ENCODE measurements at places on chromosomes 5 and 9.

GRCh38 chr5:122967085-122967484 is 69.4 kb downstream of the PPIC start:
- DNase-seq: no peak

GRCh38 chr5:90675222-90675621 is 116.6 kb downstream of the ADGRV1 start:
- DNase-seq: no peak

DNA sequence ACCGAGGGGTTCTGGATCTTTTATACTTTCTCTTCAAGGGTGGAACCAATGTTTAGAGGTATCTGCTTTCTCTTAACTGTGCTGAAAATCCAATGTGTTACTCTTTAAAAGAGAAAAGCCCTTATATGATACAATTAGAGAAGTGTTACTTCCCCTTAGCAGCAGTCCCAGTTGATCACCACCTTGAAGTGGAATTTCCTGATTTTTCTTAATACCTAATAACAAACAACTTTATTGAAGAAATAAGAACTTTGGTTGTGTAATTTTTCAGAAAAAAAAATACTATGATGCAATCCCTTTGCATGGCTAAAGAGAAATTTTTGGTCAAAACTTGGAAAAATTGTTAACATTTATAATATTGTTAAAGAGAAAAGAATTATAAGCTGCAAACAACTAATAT is 24.7 kb downstream of the SLC1A3 start:
- no peak for DNase-seq

- DNase-seq: no peak
These were observed 233.3 kb downstream of the CDH9 start for GRCh38 chr5:26805076-26805475.

GRCh38 chr9:24832307-24832706 is 286.6 kb upstream of the IZUMO3 start:
- no peak for DNase-seq

- no peak for DNase-seq
These were observed 418.6 kb downstream of the TMEM38B start for GRCh38 chr9:106112935-106113334.

GRCh38 chr9:86990290-86990689 is 43.0 kb upstream of the GAS1 start:
- no peak for DNase-seq

- DNase-seq: no peak
These were observed 35.9 kb upstream of the TESK1 start for GRCh38 chr9:35569206-35569605.

DNA sequence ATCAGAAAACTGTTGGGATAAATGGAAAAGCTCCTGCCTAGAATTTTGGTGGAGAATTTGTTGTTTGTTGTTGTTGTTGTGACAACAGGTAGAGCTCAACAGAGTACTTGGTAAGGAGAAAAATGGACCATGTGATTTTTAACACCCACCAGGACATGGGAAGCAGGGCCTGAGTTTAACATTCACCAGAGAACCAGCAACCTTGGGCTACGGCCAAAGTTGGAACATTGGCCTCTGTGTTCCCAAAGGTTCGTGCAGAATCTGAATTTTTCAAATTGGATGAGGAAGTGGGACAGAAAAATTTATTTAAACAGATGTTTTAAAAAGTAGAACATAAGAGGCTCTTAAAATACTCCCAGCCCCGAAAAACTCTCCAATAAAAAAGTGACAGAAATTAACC is 127.0 kb downstream of the GNA14 start:
- DNase-seq: no peak

- DNase-seq: no peak
These were observed 125.4 kb downstream of the MED27 start for GRCh38 chr9:131954299-131954698.

DNA sequence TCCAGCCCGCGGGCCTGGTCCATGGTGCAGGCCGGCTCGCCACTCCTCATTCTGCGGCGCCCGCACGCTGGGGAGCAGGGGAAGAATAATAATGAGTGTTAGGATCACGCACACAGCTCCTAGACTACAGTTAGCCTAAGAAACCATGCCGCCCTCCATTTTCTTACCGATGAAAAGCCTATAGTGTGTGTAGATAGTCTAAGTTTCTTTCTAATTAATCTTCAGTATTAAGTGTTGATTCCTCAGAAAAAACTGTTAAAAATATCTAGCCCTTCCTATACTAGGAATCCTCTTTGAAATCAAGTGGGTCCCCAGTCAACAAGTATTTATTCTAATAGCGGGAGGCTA is 9.3 kb downstream of the ZBED3 start:
- DNase-seq: no peak

- no peak for DNase-seq
These were observed 27.6 kb upstream of the TESK1 start for GRCh38 chr9:35577486-35577885.

DNA sequence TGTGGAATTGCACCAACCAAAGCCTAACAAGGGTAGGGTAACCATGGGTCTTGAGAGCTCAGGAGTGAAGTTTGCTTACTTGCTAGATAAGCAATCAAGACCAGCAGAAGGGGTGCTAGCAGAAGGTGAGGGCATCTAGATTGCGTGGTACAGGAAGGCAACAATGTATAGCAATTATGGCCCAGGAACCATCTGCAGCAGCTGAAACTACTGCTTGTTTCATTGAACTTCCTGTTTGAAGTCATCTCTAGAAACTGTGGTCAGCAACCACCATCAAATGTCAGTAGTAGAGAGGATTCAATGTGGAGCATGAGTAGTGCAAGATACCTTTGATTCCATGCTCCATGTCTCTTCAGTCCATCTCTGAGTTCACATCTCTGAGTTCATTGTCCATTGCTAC is 462.1 kb upstream of the GRAMD2B start:
- no peak for DNase-seq

DNA sequence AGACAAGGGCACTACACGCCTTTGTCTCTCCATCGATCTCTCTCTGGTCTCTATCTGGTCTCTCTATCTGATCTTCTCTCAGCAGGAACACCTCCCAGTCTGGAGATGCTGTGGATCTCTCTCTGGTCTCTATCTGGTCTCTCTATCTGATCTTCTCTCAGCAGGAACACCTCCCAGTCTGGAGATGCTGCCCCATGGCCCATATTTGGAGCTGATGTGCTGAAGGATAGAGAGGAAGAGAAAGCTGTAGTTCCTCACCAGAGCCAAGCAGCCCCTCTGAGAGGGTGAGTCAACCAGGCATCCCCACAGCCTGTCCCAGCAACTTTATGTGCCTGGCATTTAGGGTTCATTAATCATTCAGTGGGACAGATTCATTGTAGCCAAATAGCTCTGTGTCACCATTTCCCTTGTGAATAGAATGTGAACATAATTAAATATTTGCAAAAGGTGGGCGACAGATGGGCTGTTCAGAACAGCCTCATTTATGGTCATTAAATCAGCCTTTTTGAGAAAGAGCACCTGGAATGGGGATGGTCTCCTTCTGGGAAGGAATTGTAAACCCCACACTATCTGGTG is 189.3 kb upstream of the MAST4 start:
- DNase-seq: no peak

DNA sequence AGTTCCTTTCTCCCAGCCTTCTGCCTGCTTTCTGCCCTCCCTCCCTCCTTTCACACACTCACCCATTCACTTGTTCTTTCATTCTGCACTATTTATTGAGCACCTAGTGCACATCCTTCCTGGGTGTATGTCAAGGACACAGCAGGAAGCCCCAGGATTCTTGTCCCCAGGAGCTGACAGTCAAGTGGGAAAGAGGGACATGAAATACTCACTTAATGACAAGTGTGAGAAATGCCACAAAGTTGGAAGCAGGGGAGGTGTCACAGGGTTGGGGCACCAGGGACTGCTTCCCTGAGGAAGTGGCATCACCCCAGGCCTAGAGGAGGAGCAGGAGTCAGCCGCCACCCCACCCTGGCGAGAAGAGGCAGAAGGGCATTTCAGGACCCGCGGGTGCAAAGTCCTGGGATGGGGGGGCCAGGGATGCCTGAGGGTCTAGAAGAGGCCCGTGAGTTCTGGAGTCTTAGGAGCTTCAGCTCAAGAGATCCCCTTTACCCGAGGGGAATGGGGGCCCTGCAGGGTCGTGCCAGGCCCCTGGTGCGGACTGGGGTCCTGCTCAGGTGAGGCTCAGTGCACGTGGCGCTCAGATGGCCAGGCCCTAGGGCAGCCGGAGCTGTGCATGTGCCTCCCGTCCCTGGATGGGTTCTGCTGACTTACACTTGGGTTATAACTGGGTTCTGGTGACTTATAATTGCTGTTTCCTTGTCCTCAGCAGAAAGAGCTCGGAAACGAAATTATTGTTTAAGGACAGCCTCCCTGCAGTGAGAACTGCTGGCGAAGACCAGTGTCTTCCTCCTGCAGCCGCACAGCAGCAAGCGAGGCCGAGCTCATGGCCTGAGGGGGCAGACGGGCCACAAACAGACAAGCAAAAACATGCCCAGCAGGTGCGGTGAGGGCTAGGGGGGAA is 16.9 kb upstream of the LAMC3 start:
- peak; percentile 21 for DNase-seq

- no peak for DNase-seq
These were observed 272.2 kb downstream of the AUH start for GRCh38 chr9:91089405-91090129.

GRCh38 chr5:159887050-159887449 is 29.2 kb upstream of the ADRA1B start:
- DNase-seq: no peak

DNA sequence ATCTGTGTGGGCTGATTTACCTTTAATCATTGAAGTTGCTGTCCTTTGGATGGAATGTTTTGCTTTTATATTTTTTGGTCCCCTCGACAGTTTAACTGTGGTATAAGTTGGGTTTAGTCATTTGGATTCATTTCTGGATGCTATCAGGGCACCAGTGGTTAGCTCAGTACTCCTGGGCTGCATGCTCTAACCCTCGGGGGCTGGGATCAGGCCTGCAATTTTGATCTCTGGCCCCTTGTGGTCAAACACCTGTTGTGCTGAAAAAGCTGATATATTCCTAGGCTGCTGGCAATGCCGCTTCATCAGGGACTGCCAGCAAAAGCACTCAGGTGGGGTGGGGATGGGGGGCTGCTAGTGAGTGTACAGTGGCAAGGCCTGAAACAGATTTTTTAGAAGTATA is 440.4 kb upstream of the RIOK2 start:
- DNase-seq: peak; percentile 28

DNA sequence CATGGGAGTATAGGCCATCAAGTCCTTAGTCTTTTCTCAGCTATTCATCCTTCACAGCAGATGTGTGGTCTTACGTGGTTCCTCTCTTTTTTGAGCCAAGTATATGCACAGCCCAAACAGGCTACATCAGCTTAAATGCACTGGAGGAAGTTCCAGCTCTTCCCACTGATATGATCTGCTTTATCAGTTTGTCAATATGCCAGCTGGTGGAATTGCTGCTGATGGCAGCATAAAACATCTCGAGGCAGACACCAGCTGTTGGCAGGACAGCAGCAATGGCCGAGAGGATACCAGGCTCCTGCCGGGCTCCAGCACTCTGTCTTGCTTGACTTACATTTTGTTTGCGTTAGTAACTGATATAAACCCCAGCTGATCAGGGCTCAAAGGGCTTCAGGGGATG is 143.4 kb downstream of the TENT4A start:
- no peak for DNase-seq

DNA sequence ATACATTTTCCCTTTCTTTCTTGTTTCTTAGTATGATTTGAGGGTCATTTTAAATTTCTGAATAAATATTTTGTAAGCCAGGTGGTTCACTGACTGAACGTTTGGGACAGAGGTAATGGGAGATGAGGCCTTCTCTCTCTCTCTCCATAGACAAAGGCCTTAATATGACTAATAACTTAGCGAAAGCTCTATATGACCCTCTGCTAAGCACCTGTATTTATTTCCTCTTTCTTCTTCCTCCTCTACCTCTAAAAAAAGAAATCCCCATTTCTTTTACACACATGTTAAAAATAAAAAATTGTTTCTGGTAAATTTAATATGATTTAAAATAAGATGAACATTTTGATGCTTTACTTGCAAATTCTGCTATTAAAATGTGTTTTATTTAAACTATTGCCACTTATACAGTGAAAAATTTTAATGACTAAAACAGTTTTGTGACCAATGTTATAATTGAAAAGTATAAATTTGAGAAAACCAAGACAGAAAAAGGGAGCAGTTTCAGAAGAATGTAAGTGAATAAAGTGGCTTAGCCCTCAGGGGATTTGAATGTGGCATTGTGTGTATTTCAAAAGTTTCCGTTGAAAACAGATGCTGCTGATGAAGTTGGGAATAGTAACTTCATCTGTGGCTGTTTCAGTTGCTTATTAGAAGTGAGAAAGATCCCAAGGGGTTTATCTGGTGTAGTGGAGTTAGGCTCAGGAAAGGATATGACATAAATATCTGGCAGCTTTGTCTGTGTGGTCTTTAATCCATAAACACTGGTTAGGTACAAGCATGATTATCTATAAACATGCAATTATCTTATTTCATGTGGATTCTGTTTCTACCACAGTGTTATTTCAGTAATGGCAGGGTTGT is 128.6 kb upstream of the GRHPR start:
- no peak for DNase-seq

- DNase-seq: no peak
These were observed 32.4 kb upstream of the SUB1 start for GRCh38 chr5:32552936-32553335.

GRCh38 chr5:78985116-78985724 is at the start of gene ARSB:
Gene ARSB (minus strand): TSS chr5:78985310. CDS start chr5:78985248, 62 bp downstream.
- DNase-seq: peak; percentile 46

GRCh38 chr9:108056805-108057386 is 567.3 kb upstream of the KLF4 start:
- DNase-seq: no peak

DNA sequence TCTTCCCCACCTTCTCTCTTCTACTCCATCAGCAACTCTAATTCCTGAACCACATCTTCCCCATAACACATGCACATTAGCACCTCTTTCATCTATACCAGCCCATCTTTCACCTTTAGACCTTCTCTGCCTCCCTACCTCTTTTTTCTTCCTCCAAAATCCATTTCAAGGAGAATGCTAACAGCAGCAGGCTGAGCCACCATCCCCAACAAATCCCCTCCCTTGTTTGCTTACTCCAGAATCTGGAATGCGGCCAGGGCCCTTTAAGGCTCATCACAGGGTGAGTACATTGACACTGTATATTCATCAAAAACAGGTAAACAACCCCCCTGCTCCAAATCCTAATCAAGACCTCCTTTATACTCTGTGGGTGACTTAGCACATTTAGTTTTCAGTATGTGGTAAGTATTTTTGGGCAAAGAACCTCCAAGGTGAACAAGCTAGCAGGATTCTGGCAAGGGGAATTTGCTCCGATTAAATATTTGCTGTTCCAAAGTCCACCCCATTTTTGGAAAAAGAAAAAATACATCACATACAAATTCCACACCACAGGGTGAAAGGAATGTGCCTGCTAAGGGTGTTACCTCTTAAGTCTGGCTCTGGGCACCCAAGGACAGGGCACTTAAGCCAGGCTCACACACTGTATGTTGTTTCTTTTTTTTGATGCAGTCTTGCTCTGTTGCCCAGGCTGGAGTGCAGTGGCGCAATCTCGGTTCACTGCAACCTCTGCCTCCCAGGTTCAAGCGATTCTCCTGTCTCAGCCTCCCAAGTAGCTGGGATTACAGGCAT is 71.4 kb downstream of the SERINC5 start:
- DNase-seq: peak; percentile 80

- DNase-seq: no peak
These were observed 12.4 kb downstream of the CARD19 start for GRCh38 chr9:93108291-93109041.

Data from H9 (cell line).